ENCODE measurements at places on chromosomes 13 and 19. TPM values are rescaled to one million over a fixed set of nuclear protein-coding genes. Genes with fewer than 3 reads are reported as not detected.

Gene SYMPK
- total RNA-seq, result 66.7 TPM

Gene PLK5
- 0.24 TPM for total RNA-seq

Gene KIR3DL2
- total RNA-seq, result not detected

Gene MEGF8
- 49.5 TPM for total RNA-seq

Gene AMH
- 49.5 TPM for total RNA-seq

Gene ZNF296
- 2.2 TPM for total RNA-seq

Gene PEAK3
- not detected for total RNA-seq

Gene TMEM86B
- total RNA-seq, result 14.4 TPM

Gene ETV2
- total RNA-seq, result 1.1 TPM

Gene ZNF99
- not detected for total RNA-seq

Gene ZNF793
- 13.6 TPM for total RNA-seq

Gene SIGLEC5
- total RNA-seq, result not detected

DNA sequence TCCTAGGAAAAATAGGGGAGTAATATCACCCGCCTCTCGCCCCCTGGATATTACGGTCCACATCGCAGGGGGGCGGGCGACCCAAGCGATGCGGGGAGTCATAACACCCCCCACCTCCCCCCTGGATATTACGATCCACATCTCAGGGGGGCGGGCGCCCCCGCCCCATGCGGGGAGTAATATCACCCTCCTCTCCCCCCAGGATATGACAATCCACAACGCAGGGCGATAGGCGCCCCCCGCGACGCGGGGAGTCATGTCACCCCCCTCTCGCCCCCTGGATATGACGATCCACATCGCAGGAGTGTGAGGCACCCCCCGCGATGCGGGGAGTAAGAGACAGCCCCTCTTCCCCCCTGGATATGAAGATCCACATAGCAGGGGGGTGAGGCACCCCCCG lies 684.4 kb upstream of the PCDH9 start:
- no peak overlapping the region for H3K4me3 ChIP-seq
- no peaks in the 10 kb centered on the region for H3K4me1 ChIP-seq
- no peak for DNase-seq
- no peaks in the 10 kb centered on the region for H3K27me3 ChIP-seq
- H3K27ac ChIP-seq, result no peak overlapping the region
- H3K36me3 ChIP-seq, result no peaks in the 10 kb centered on the region

DNA sequence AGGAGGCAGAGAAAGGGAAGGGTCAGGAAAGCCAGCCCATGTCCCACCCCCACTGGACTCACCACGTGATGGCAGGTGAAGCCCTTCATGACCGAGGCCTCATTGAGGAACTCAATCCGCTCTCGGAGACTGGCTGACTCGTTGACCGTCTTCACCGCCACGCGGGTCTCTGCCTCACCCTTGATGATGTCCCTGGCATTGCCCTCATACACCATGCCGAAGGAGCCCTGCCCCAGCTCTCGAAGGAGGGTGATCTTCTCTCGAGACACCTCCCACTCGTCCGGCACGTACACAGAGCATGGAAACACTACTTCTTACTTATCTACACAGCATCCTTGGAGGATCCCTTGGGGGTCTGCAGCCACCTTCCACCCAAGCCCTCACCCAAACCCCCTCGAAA lies 55.7 kb downstream of the ZNF557 start:
- no peaks in the 10 kb centered on the region for H3K4me1 ChIP-seq
- no peak overlapping the region for H3K4me3 ChIP-seq
- DNase-seq, result no peak
- H3K27me3 ChIP-seq, result no peaks in the 10 kb centered on the region
- peaks cover 59% of the 10 kb centered on the region for H3K36me3 ChIP-seq

DNA sequence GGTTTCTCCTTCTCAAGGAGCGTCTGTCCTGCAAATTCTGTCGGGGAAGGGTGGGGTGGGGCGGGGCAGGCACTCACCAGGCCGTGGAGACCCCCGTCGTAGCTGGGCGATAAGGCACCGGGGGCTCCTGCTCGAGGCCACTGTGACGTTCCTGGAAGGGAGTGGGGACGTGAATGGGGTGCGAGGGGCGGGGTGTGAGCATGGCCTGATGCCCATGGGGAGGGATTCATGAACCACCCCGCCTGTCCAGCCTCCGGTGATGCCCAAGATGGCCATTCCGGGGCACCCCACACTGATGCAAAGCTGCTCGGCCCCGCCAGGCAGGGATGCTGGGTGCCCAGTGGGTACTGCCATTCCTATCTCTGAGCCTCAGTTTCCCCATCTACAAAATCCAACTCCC lies 14.4 kb upstream of the UQCR11 start:
- H3K4me3 ChIP-seq, result no peak overlapping the region
- DNase-seq, result no peak
- peaks cover 5% of the 10 kb centered on the region for H3K4me1 ChIP-seq

DNA sequence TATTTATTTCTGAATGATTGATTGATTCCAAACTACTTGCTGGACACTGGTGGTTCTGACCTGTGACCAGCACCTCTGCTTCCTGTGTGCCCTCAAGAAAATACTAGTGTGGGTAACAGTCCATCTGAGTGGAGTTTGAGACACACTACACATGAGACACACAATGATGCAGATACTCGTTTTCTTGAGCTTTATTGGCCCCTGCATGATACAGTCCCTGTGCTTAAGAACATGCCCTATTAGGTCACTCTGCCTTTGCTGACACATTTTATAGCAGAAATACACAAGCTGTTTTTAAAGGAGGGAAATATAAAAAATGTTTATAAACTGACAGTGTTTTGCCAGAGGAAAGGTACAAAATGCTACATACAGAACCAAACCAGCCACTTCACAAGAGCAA lies 126.9 kb downstream of the STK24 start:
- H3K4me3 ChIP-seq, result no peak overlapping the region
- H3K36me3 ChIP-seq, result peaks cover 44% of the 10 kb centered on the region
- peaks cover 47% of the 10 kb centered on the region for H3K4me1 ChIP-seq
- no peak for DNase-seq
- no peak overlapping the region for H3K27ac ChIP-seq

DNA sequence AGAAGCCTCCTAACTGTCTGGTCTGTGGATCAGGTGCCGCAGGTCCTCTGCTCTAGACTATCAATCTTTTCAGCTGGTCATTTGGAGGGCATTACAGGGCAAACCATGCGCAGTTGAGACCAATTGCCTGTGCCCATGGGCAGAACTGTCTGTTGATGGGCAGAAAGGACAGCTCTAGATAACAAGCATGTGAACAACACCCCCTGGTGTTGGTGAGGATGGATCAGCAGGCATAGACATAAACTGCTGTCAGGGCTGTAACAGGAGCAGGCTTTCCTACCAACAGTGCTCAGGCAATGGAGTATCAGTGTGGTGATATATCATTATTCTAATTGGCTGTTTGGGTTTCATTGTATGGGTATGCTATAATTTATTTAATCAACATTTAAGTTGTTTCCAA lies 104.7 kb upstream of the KL start:
- H3K4me1 ChIP-seq, result peaks cover 10% of the 10 kb centered on the region
- no peaks in the 10 kb centered on the region for H3K36me3 ChIP-seq
- no peak overlapping the region for H3K4me3 ChIP-seq
- H3K27ac ChIP-seq, result no peak overlapping the region
- no peak for DNase-seq

GRCh38 chr13:34757441-34757840 lies 184.6 kb upstream of the NBEA start:
- no peak for DNase-seq
- no peaks in the 10 kb centered on the region for H3K27me3 ChIP-seq
- no peaks in the 10 kb centered on the region for H3K4me1 ChIP-seq
- no peak overlapping the region for H3K27ac ChIP-seq

- H3K27me3 ChIP-seq, result peaks cover 5% of the 10 kb centered on the region
- DNase-seq, result no peak
Observed at GRCh38 chr19:29480507-29480906, 45.3 kb upstream of the VSTM2B start.

- H3K36me3 ChIP-seq, result no peaks in the 10 kb centered on the region
- H3K27me3 ChIP-seq, result peaks cover 3% of the 10 kb centered on the region
- DNase-seq, result no peak
- H3K27ac ChIP-seq, result no peak overlapping the region
- no peak overlapping the region for H3K4me3 ChIP-seq
Observed at GRCh38 chr19:7748756-7749155, 1.4 kb upstream of the CD209 start.

DNA sequence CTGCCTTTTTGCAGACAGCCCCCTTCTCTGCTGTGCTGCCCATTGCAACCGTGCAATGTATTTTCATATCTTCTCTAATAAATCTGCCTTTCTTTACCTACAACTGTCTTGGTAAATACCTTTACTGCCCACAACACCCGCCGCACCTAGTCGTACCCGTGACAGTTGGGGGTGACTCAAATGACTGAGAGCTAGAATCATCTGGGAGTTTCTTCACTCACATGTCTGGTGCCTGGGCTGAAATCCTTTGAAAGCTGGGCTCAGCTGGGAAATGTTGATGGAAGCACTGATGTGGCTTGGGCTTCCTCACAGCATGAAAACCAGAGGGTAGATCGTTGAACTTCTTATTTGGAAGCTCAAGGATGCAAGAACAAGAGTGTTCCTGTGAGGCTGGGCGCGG lies 2.8 kb upstream of the PNMA8A start:
- no peaks in the 10 kb centered on the region for H3K27me3 ChIP-seq
- H3K4me3 ChIP-seq, result no peak overlapping the region
- H3K4me1 ChIP-seq, result peaks cover 10% of the 10 kb centered on the region
- DNase-seq, result no peak
- no peaks in the 10 kb centered on the region for H3K36me3 ChIP-seq

DNA sequence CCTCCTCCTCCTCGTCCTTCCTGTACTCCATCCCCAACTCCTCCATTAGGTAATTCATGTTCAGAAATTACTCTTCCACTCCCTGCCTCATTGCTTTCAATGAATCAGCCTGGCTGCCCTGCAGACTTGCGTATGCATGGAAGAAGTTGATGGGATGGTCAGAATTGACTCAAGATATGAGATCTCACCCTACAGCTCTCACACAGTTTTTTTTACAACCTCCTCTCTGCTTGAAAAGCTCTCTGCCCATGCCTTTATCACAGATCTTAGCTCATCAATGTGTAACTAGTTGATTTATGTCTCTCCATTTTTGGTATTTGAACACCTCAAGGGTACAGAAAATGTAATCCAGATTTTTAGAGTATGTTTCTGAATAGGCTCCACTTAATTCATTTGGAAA lies 506.9 kb downstream of the TBC1D4 start:
- no peak overlapping the region for H3K4me3 ChIP-seq
- no peak for DNase-seq

GRCh38 chr13:61685682-61686012 lies 270.0 kb upstream of the PCDH20 start:
- no peaks in the 10 kb centered on the region for H3K27me3 ChIP-seq
- no peak for DNase-seq
- no peaks in the 10 kb centered on the region for H3K36me3 ChIP-seq
- no peak overlapping the region for H3K4me3 ChIP-seq
- no peaks in the 10 kb centered on the region for H3K4me1 ChIP-seq

DNA sequence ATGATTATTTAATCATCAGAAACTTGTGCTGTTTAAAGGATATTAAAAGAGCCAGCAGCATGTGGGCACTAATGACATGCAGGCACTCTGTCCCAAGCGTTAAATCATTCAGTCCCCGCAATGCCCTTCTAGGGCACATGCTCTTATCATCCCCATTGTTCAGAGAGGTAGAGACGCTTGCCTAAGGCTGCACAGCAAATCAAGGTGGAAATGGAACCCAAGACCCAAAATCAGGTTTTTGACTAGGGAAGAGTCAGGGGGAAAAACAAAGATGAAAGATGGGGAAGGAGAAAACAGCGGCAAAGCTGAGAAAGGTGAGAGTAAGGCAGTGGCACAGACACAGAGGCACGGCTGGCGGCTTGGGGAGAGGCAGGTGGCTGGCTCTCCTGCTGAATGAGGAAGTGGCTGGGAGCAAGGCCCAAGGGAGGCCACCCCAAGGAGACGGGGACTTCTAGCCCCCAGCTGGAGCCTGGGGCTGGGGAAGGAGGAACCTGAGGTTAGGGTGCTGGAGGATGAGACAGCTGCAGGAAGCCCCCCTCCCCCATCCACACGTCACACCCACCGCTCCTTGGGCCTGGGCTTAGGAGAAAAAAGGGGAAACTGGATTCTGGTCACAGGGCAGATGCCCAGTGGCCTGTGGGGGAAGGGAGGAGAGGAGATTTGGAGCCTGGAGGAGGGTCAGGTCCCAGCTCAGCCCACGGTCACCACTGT lies 1.0 kb upstream of the TYROBP start:
- DNase-seq, result no peak
- H3K36me3 ChIP-seq, result no peaks in the 10 kb centered on the region
- no peak overlapping the region for H3K27ac ChIP-seq
- H3K27me3 ChIP-seq, result peaks cover 5% of the 10 kb centered on the region
- no peak overlapping the region for H3K4me3 ChIP-seq

GRCh38 chr13:38350114-38350617 lies 515 bp downstream of the UFM1 start:
- H3K27me3 ChIP-seq, result no peaks in the 10 kb centered on the region
- H3K36me3 ChIP-seq, result peaks cover 17% of the 10 kb centered on the region
- H3K4me3 ChIP-seq, result peak overlapping the region; percentile 94
- H3K27ac ChIP-seq, result peak overlapping the region; percentile 99
- DNase-seq, result peak; percentile 73
- H3K4me1 ChIP-seq, result peaks cover 19% of the 10 kb centered on the region

DNA sequence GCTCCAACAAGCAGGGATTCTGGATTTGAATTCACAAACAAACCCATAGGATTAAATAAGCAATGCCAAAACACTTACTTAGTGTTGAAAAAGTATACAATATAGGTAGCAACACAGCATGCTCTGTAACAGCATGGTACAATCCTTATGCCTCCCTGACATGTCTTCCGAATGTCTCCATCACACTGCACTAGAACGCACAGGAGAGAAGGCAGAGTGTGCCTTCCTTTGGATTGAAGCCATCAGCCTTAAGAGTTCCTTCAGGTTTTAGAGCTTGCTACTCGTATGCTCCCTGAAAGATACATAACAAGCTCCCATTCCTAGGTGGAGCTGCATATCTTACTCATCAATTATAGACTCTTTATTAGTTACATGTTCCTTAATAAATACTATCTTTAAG lies 1573.9 kb upstream of the PRR20A start:
- no peaks in the 10 kb centered on the region for H3K27me3 ChIP-seq
- no peak overlapping the region for H3K27ac ChIP-seq
- H3K4me3 ChIP-seq, result no peak overlapping the region
- H3K4me1 ChIP-seq, result no peaks in the 10 kb centered on the region

- H3K27ac ChIP-seq, result peak overlapping the region; percentile 10
- no peaks in the 10 kb centered on the region for H3K36me3 ChIP-seq
- peaks cover 13% of the 10 kb centered on the region for H3K4me1 ChIP-seq
- H3K27me3 ChIP-seq, result no peaks in the 10 kb centered on the region
- no peak overlapping the region for H3K4me3 ChIP-seq
Observed at GRCh38 chr13:45242070-45242469, 41.2 kb upstream of the KCTD4 start.
